Neural crest cell (in vitro differentiated cells): ENCODE measurements at places on chromosomes 12 and 14. TPM values are rescaled to one million over a fixed set of nuclear protein-coding genes. Genes with fewer than 3 reads are reported as not detected.
A peak's percentile ranks its signal among the peaks of the same experiment; 100 is the strongest.

- no peak for DNase-seq
These were observed 101.2 kb downstream of the PEBP1 start for GRCh38 chr12:118237052-118237665.

DNA sequence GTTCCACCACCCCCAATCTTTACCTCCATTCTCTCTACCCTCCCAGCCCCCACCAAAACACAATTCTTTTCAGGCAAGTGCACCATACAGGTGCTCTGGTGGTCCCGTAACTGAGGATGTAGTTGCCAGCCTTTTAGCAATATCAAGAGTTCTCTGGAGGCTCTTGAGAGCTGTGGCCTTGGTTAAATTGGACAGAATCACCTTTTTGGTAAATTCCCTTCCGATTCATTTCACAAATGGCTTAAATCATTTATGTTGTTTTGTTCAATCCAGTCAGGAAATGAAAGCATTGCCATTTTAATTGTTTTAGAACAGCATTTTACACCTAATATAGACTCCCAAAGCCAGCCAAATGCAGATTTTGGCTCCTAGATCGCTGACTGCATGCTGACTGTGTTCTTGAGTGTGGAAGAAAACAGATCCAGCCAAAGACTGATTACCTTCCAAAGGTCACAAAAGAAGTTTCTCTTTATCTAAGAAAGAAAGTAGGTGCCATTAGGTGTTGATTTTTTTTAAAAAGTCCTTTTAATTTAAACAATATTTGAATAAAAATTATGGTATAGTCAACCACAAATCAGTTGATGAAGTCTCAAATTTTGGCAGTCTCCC is 25.6 kb downstream of the CRADD start:
- no peak for DNase-seq

- no peak for DNase-seq
These were observed 51.5 kb upstream of the CAND1 start for GRCh38 chr12:67217647-67218046.

DNA sequence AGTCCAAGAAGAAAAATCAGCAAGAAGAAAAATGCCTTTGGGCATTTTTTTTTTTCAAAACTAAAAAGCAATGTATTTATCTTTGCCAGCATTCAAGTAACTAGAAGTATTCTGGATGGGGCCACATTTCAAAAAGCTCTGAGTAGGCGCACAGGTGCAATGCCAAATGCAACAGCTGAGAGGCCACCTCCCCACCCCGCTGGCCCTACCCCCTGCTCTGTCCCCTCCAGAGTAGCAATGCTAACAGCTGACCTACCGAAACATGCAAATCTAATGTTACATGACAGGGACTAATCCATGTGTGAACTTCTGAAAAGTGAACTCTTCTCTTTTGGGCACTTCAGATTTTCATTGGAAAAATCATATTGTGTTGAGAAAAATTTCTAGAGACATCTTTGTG is 153.7 kb upstream of the SLC38A2 start:
- no peak for DNase-seq

DNA sequence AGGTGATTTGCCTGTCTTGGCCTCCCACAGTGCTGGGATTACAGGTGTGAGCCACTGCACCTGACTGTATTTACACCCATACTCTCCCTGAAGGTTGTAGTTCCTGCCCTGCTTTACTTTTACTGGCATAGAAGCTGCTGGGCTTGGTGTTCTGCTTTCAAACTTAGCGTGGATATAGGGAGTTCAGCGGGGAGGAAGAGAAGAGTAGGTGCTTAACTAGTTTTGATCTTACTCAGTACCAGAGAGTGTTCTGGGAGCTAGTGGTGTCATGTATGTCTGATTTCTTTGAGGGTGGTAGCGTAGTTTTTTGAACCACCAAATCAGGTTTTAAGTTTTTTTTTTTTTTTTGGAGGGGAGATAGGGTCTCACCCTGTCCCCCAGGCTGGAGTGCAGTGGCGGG is 13.8 kb downstream of the RCOR1 start:
- DNase-seq = no peak

GRCh38 chr14:23094666-23095195 is at the start of gene ACIN1:
ACIN1 (minus strand) TSS chr14:23095136; CDS start chr14:23095112, 24 bp downstream.
- peak; percentile 100 for DNase-seq

Gene PLCZ1
- total RNA-seq = not detected in 2 replicates

- DNase-seq = no peak
These were observed 20.0 kb upstream of the SOCS2 start for GRCh38 chr12:93552427-93552826.

DNA sequence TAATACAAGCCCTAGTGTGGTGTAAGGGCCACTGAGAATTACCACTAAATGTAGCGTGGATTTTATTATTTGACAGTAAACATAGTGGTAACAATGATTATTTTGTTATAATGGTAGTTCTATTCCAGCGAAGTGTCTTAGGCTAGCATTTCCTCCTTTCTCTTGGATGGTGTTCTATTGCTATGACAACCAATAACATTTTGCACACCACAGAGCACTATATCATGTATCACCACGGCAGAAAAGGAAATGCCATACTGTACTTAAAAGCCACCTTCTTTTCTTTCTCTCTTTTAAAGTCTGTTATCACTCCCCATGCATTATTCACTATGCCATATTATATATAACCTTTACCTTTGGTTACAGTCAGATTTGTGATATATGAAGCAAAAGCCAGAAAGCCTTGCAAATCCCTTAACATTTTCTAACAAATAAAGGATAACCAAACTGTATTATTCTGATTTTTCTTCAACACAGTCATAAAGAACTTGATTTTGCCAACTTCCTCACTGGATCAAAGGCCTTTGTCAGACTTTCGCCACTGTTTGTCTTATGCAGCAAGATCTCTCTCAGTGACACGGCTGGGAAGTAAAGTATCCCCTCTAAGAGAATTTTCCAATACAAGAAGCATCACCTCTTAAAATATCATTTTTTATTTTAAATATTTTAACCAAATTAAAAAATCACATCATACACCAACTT is 195.8 kb downstream of the FOXN3 start:
- no peak for DNase-seq
